ENCODE measurements at places on chromosomes 4 and X.

DNA sequence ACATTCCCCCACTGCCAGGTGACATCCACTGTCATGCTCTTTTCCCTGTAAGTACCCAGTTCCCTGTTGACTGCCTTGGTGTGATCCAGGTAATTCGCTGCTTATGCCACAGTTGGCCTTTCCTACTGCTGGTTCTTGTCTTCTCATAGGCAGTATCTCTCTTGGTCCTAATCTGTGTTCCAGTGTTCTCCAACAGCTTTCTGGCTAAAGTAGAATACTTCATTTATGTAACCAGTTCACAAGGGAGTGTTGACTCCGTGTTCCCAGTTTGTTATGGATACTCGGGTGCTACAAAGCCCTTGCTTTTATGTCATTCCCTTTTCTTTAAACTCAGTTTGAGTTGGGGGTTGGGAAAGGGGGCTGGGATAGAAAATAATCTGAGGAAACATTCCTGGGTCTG is 98.4 kb downstream of the RS1 start:
- no peak for DNase-seq

DNA sequence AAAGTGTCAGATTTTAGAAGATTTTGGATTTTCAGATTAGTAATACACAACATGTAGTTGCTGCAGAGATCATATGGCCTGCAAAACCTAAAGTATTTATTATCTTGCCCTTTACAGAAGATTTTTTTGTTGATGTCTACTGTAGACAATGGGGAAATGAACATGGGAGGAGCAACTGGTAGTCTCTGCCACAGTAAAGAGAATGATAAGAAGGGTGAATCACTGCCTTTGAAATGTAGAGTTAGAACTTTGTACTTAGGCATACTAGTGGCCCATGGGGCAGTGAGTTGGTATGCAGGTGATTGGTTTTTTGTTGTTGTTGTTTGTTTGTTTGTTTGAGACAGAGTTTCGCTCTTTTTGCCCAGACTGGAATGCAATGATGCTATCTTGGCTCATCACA is 50.1 kb downstream of the GAB1 start:
- no peak for DNase-seq

DNA sequence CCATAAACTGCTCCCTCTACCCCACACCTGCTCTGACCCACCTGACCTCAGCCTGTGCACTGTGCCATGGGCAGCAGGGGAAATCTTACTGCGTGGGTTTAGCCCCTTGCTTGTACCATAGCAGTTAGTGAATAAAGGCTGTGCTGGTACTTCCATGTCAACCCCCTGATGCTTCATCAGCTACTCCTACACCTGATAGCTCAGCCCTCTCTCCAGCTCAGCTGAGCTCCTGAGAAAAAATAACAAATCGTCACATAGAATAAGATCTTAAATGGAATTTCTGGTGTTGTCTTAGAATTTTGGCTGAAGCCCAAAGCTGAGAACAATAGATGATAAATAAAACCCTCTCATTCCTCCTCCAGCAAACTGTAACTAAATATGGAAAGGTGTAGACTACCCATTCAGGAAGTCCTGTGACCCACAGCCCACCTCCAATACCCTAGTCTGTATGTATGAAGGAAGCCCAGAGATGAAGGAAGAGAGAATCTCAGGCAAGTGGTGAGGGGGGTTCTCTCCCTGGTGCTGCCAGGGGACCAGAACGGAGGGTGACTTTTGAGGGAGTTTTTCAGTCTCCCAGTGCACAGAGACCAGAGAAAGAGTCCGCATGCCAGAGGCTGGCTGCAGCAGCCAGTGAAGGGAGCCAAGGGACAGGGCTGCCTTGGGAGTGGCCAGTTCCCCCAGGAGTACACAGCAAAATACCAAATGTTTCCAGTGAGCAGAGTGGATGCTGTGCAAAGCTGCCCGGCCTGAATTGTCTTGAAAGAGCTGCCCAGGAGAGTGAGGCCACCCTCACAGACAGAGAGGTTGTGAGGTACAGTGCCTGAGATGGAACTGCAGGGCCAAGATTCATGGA is 227.3 kb downstream of the QDPR start:
- no peak for DNase-seq

- DNase-seq = no peak
These were observed 85.8 kb downstream of the DCTD start for GRCh38 chr4:182831376-182831775.

GRCh38 chr4:94536649-94537469 is 85.1 kb downstream of the PDLIM5 start:
- DNase-seq = no peak

DNA sequence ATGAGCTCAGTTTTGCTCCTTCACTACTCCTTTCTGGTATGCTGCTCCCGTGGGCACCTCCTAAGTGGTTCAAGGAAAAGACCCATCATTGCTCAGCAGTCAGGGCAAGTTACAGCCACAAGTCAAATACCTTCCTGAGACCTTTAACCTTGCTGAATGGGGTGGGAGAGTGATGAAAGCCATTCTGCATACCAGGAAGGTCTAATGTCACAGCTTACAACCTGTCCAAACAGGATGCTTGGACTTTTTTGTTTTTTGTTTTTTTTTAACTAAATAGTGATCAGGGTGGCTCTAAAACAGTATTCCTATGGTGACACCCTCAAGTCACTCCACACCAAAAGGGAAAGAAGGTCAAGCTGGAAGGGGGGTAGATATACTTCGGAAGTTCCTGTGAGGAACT is 93.1 kb downstream of the GPC3 start:
- DNase-seq = no peak

GRCh38 chr4:129379429-129379828 is 283.5 kb downstream of the C4orf33 start:
- no peak for DNase-seq

DNA sequence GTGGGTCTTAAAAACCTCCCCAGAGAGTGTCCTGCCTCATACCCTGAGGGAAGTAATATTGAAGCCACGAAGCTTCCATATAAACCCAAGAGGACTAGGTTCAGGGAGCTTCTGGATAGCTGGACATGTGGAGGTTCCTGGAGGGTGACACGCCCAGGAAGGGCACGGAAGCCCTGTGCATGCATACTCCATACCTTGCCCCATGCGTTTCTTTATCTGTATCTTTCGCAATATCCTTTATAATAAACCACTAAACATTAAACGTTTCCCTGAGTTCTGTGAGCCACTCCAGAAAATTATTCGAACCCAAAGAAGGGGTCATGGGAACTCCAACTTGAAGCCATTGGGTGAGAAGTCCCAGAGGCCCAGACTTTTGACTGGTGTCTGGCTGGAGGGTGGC is 45.7 kb upstream of the HPF1 start:
- no peak for DNase-seq

GRCh38 chr4:174040287-174040686 is 243.2 kb downstream of the FBXO8 start:
- no peak for DNase-seq

GRCh38 chr4:83947125-83947829 is 411.4 kb downstream of the GPAT3 start:
- no peak for DNase-seq

- no peak for DNase-seq
These were observed 101.8 kb upstream of the TLR3 start for GRCh38 chr4:185966997-185967775.

- no peak for DNase-seq
These were observed 69.8 kb downstream of the HAUS3 start for GRCh38 chr4:2172161-2172560.

GRCh38 chr4:26529479-26529878 is 39.2 kb upstream of the CCKAR start:
- no peak for DNase-seq

DNA sequence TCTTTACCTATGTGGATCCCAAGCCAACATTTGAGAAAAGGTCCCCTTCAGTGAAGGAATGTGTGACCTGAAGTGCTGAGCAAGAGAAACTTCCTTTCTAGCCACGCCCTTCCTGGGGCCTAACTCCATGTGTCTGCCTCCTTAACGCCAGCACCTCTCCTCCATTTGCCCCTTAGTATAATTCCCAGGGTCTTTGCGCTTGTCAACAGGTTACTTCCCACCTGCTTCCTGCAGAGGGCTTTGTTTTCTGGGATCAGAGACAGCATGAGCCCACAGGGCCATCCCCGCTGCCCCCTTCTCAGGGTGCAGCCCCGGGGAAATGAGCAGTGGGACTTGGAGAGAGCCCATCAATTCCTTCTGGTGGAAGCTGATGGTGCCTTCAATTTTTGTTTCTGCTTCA is 45.9 kb upstream of the DRD5 start:
- DNase-seq = no peak

- no peak for DNase-seq
These were observed 163.4 kb downstream of the WDFY3 start for GRCh38 chr4:84803116-84803515.

- no peak for DNase-seq
These were observed 202.2 kb upstream of the CXorf66 start for GRCh38 chrX:140167551-140167950.

DNA sequence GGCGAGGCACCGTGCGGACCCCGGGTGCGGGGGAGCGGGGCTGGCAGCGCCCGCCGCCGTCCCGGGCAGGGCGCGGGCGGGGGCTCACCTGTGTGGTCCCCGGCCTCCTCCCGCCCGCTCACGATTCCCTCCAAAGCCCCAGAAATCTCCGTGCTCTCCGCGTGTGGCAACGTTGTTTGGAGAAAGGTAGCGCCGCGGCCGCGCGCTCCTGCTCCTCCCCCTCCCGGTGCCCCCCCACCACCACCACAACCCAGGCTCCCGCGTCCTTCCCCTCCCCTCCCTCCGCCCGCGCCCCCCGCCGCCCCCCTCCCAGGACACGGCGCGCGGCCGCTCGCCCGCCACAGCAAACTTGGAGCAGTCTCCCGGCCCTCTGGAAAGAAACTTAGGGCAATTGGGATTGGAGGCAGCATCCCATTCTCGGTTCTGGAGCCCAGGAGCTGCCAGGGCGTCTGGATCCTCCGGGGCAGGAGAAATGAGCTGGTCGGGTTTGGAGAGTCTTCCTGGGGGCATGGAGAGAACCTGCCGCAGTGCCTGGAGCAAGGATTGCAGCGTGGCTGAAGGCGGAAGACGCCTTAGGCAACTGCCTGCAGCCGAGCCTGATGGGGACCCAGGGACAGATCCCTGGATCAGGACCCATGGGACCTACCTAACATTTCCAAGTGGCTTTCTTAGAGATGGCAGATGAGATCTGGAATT is 855 bp downstream of the KLF3 start:
- peak; percentile 20 for DNase-seq

DNA sequence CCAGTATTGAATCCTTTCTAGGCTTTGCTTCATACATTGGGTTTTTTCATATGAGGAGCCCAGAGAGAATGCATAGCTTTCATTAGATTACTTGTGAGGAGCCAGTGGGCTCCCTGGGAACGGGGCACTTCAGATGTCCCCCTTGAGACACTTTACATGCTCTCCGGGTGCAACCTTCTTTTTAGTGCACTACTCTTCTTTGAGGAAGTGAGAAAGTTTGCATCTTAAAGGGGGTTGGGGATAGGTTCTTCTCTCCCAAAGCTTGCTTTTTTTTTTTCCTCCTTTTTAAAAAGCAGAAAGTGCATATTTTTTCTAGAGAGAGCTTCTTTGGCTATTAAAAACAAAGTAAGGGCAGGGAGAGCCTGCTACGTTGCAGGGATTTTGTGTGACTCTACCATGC is 4.3 kb downstream of the HADH start:
- no peak for DNase-seq

DNA sequence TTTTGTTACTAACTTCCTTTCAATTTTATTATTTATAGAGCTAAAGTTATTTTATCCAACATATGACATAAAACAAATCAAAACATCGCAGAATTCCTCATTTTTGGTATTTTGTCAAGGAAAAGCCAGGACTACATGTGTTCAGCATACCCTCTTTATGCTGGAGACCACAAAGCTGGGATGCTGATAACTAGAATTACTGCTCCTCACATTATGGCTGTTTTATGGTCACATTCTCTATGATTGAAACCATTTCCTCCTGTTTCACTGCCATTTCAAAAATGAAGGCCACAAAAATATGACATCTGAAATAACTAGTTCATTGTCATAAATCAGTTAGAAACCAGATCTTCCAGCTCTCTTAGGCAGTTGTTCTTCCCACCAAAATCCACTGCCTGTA is 41.7 kb downstream of the KLHL34 start:
- no peak for DNase-seq

DNA sequence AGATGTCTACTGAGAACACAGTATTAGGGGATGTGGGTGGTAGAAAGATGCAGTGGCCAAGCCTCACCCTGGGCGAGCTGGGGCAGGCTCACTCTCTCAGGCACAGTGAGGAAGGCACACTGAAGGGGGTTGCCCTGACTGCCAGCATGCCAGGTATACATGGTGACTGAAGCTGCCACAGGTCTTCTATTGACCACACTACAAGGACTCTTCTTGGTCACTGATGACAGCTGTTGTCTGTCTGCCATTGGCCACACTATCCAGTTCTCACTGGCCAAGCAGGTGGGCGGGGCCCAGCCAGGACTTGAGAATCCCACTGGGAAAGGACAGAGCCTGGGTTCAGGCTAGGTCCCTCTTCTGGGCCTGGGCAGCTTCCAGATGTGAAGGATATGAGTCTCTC is 39.7 kb upstream of the TBC1D14 start:
- DNase-seq = no peak

Measured in effector CD4-positive, alpha-beta T cell (primary cell).